ENCODE measurements at places on chromosomes 3 and 15.
A peak's percentile ranks its signal among the peaks of the same experiment; 100 is the strongest.

- no peak for DNase-seq
These were observed 222.8 kb upstream of the TLE3 start for GRCh38 chr15:70320482-70320881.

DNA sequence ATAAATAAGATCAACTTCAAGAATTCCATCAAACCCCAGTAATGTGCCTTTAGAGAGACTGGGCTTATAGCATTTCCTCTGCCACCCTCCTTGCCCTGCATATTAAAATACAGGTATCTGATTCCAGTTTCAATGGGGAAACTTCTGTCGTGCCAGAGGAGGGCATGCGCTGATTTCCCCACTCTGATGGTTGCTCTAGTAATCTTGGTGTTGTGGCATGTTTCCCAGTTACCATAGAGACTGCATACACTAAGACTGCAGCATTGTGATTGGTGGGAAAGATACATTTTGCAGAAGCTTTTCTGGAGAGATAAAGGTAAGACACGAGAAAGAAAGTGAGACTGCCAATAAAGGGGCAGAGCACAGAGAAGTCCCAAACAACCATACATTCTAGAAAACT lies 225.6 kb downstream of the TIGIT start:
- peak; percentile 77 for DNase-seq

GRCh38 chr15:101541501-101542292 lies 52.2 kb upstream of the PCSK6 start:
- no peak for DNase-seq

DNA sequence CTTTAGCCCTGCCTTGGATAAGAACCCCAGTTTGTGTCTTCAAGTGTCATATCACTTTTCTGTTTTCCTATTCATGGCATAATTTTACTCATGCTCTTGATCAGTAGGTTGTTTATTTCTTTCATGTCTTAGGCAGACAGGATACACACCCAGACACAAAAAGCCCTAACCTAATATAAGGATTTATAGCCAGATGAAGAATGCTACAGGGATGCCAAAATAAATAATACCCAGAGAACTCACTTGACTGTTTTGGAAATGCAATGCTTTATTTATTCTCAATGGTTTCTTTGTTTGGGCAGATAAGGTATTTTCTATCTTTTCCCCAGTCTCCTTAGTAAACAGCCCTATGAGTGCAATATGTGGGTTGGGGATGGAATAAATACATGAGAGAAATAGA lies 424.0 kb upstream of the PDZRN3 start:
- DNase-seq: no peak

DNA sequence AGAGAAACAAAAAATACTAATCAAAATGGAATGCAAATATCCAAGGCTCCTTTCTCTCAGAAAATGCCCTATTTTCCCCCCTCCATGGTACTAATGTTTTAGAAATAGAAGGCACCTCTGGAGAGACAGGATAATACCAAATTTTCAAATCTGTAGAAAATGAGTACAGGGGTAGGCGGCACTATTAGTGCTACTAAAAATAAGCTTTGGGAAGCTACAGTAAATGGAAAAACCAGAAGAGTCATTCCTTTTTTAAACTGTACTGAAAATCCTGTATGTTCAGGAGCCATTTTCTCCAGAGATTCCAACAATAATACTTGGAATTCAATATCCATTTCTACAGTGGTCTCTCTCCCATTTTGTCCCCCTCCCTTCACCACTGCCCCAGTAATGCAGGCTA lies 320.8 kb downstream of the RORA start:
- DNase-seq: no peak

DNA sequence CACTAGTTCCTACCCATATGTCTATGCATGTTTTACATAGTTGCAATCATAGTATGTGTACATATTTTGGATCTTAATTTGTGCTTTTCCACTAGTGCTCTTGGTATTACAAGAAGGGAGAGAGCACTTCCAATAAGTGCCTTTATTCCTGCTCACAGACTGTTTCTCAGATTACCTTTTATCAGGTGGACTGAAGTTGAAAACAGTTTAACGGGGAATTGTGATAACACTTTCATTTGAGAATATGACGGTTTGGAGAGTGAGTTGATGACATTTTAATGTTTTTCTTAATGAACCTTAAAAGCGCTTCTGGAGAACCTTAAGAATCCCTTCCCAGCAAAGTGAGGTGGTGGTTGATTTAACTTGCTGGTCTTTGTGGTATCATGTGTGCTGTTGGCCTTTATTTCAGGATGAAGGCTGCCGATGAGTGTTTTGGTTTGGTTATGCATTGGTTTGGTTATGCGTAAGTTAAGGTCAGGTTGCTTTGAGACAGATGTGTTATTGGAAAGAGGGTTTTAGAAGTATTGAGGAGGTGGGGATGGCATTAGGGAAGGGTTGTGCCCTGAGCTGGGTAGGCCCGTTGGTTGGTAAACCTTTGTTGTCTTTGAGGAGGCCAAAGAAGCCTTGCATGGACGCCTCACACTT lies 2.8 kb downstream of the EDEM1 start:
- no peak for DNase-seq

DNA sequence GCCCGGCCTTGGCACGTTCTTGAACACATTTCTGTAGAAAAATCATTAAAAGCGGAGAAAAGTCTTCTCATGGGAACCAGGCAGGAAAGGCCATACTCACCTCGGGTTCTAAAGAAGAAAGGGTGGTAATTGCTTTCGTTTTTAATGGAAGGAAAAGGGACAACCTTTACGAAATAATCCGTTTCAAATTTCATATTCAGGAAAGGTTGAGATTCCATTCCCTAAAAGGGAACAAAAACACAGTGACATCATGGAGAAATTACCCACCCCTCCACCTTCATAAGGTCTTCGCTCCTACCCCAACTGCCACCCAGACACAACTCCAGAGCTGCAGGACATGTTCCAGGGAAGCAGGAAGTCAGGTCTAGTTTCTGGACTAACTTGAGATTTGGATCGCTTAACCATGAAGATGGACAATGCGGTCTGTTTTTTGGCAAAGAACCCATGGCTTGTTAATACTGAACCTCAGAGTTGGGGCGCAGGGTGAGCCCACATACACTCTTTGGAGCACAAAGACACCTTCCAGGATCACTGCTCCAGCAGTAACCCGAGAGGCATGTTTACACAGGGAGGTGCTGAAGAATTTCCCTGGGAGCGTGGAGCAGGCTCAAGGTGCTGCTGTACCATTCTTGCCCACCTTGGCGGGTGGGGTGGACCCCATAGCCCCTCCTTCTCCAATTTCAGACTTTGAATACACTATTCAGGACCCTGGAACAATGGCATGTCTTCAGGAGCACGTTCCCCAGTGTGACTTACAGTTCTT lies 49.2 kb downstream of the SPATA12 start:
- no peak for DNase-seq

DNA sequence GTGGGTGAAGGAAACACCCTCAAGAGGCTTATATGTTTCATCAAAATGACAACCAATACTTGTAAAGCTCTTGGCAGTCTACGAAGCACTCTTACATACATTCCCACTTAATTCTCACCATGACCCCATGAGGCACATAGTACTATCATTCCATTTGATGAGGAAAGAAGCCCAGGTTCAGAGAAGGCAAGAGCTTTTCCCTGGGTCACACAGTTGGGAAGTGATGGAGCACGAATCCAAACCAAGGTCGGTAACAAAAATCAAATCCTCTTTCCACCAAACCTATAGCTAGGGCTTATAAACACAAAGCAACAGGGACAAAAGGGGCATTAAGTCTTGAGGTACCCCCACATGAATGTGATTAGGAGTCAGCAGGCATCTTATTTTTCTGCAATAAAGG lies 187.1 kb downstream of the UACA start:
- no peak for DNase-seq

DNA sequence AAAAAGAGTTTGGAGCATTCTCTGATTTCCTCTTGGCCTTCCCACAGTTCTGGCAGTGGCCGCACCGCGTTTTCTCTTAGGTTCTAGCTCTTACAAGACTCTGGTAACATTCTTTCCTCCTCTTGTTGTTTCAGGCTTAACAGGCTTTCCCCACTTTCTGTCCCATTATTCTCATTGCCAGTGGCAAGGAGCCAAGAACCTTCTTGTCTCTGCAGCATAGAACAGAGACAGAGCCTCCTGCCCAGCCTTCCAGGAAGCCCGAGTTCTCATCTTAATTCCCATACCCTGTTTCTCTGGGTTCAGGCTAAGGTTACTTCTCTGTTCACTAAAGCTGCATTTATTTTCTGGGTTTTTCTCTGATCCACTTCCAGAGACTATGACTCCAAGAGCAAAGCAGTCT lies 61.1 kb downstream of the DUT start:
- no peak for DNase-seq

DNA sequence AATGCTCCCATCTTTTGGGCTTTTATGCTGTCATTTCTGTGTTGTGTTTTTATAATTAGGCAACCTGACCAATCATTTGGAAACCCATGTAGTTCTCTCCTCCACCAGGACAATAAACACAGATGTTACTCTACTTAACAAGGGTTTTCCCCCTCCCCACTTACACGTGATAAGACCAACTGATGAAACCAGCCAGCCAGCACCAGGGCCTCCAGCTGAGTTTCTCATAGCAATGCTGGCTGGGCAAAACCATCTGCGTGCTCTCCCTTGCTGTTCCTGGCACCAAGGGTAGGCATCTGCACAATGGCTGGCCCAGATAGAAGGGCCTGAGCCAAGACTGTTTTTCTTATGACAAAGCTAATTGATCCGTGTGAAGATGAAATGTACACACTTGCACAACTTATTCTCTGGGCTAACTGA lies 310.4 kb downstream of the PLCL2 start:
- peak; percentile 80 for DNase-seq

DNA sequence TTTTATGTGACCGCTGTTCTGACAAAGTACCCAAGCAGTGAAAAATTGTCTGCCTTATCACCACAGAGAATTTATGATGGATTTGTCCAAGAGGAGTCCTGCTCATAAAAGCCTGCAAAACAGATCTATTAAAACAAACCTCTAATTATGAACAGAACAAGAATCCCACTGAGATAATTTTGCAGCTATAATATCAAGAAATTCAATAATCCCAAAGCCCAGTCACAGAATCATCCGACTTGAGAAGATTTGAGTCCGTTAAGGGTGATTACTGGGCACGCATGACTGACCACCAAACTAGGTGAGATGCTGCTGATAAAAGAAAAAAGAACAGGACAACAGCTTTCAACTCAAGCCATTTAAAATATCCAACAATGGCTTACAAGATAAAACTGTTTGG lies 231.0 kb upstream of the WNT5A start:
- DNase-seq: no peak

GRCh38 chr3:10744098-10744465 lies 71.9 kb upstream of the SLC6A11 start:
- no peak for DNase-seq

- no peak for DNase-seq
These were observed 15.4 kb downstream of the TMOD3 start for GRCh38 chr15:51844747-51845426.

DNA sequence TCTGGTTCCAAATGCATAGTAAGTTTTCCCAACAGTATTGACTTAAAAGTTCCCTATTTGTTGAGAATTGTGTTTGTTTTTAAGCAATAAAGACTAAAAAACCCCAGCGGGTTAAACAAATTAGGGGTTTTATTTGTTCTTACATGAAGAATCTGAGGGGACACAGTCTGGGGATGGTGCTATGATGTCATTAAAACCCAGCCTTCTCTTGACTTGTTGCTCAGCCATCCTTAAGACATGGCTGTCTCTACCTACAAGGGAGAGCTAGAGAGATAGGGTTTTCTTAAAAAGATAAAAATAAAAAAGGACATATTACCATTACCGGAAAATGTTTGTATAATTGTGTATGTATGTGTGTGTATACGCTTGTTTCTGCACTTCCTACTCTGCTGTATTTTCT lies 11.7 kb upstream of the ARL14 start:
- no peak for DNase-seq

GRCh38 chr3:152518346-152518745 lies 249.6 kb downstream of the MBNL1 start:
- DNase-seq: no peak

GRCh38 chr3:89184151-89184995 lies 77.0 kb downstream of the EPHA3 start:
- no peak for DNase-seq

DNA sequence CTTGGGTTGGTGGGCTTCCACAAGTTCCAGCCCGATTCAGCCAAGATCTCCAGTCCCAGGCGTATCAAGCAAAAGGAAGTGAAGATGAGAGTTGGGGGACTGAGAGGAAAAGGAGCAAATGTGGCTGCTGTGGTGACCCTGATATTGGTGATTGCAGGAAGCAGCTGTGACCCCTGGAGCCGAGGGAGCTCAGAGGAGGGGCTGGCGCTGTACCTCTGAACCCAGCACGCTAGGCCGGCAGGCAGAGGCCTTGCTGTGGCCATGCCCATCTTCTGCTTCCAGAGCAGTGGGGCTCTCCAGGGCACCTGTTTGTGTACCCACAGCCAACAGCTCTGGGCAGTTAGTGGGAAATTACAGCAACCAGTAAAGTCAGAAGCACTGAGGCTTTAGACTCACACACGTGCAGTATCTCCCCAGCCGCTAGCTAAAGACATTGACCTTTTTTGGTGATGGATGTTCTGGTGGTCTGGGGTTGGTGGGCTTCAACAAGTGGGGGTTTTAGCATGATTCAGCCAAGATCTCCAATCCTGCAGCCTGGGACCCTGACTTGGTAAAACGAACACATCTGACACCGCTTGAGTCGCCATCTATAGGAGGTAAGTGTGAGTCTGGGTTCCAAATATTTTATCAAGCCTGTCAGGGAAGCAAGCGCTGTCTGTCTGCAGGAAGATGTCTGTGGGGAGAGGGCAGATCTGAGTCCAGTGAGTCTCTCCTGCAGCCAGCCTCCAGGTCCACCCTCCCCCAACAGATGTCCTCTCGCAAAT lies 33.1 kb downstream of the TM2D3 start:
- DNase-seq: no peak

- no peak for DNase-seq
These were observed 365 bp upstream of the PDCD6IP start for GRCh38 chr3:33798113-33798417.

GRCh38 chr15:76674883-76675282 lies 230.3 kb downstream of the SCAPER start:
- no peak for DNase-seq

DNA sequence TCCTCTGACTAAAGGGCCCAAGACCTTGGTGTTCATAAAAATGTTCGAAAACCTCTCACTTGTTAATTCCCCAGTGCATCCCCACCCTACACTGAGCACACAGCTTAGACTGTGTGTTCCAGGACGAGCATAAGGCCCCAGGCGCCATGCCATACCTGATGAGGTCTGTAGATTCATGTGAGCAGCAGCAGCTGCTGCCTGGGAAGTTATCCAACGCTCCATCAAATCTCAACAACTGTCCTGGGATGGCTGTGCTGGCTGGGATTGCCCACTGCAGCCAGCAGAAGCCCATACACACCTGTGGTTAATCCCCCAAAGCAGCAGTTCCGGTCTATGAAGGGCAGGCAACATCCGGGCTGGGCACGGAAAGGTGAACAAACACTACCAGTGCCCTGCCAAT lies 391.2 kb downstream of the IL20RB start:
- DNase-seq: peak; percentile 30

DNA sequence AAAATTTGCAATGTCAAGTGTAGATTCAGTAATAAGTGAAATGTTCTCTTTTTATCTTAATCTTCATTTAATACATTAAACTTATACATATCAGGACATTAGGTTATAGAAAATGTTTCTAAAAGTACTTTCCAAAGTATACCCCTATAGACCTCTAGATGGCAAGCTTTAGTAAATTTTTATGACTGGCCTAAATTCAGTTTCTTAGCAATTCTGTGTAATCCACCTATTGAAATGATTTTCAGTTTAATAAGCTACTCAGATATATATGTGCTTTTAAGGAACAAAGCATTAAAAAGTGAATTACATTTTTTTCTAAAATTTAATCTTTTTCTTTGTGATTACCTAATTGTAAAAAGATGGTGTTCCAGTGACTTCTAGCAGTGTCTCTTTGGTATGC lies 342.2 kb downstream of the GBE1 start:
- no peak for DNase-seq

GRCh38 chr3:50971487-50971924 lies 296.8 kb downstream of the DOCK3 start:
- peak; percentile 22 for DNase-seq

All from DMS 273 treated with DMSO at 0.1 percent for 48 hours (cell line).